ENCODE measurements at places on chromosomes 1 and 21.

GRCh38 chr1:2429780-2430591, 17.6 kb upstream of the PEX10 start:
- DNase-seq = no peak

GRCh38 chr21:45351061-45351460, 53.9 kb upstream of the COL18A1 start:
- DNase-seq = no peak

GRCh38 chr1:228793032-228793431, 57.8 kb downstream of the RHOU start:
- no peak for DNase-seq

- no peak for DNase-seq
Measured at GRCh38 chr1:177383715-177384114, 213.0 kb downstream of the BRINP2 start.

DNA sequence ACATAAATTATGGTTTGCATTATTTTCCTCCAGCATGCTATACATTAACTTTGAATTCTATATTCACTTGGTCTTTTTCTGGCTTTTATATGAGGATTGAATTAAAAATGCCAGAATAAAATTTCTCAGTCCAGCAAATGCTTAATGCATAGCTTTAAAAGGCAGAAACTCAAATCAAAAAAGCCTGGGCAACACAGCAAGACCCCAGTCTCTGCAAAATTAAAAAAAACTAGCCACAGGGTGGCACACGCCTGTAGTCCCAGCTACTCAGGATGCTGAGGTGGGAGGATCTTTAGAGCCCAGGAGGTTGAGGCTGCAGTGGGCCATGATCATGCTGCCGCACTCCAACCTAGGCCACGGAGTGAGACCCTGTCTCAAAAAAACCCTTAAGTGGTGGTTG, 19.8 kb downstream of the ATP1B1 start:
- no peak for DNase-seq

- no peak for DNase-seq
Measured at GRCh38 chr1:53396573-53397268, 62.5 kb upstream of the DMRTB1 start.

DNA sequence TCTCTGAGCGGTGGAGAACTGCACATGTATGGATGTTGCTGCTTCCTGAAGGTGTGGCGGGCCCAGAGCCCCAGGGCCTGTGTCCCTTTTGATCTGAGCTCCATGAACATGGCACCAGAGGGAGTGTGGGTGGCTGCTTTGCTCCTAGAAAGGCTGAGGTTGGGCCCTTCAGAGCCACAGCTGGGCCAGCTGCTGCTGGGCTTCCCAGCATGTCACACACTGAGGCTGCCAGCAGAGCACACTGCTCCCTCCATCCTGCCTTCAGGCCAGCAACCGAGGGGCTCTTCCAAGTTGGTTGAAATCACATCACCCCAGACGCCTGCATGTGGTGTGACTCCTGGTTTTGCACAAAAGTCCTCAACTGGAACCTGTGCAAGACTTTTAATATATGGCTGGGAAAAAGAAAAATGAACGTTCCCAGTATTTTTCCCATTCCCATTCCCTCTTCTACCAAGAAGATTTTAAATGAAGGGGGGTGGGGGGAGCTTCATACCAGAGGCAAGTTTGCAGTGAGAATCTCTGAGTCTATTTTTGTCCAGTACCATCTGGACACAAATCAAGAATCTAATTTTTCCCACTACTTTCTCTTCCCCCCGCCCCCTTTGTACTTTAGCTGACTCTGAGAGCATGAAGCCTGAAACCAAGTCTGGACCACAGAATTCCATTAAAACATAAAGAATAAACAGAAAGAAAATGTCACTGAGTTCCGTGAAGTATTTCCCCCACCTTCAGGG, 26.2 kb upstream of the NGF start:
- DNase-seq = no peak

GRCh38 chr1:4595341-4596225, 58.8 kb upstream of the AJAP1 start:
- no peak for DNase-seq

GRCh38 chr1:156711011-156711817, 5.8 kb upstream of the CRABP2 start:
- DNase-seq = no peak

DNA sequence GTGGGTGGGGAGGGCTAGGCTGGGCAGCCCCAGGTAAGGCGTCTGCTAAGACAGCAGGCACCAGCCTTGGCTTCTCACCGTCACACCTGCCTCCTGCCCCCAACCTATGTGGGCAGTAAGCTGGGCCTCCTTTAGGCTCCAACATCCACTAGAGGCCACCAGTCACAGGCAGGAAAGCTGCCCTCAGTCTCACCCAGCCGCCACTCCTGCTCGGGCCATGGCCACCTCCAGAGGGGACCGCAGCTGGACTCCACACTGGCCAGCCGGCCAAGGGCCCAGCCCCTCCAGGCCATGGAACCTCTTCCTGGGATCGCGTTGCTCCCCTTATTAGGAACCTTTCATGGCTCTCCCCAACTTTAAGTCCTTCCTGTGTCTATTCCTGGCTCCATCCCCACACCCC, 74.5 kb downstream of the MRPL37 start:
- DNase-seq = no peak

GRCh38 chr21:40652436-40652835, 194.5 kb downstream of the DSCAM start:
- no peak for DNase-seq

- DNase-seq = no peak
Measured at GRCh38 chr1:246724731-246725095, 504 bp downstream of the SCCPDH start.

DNA sequence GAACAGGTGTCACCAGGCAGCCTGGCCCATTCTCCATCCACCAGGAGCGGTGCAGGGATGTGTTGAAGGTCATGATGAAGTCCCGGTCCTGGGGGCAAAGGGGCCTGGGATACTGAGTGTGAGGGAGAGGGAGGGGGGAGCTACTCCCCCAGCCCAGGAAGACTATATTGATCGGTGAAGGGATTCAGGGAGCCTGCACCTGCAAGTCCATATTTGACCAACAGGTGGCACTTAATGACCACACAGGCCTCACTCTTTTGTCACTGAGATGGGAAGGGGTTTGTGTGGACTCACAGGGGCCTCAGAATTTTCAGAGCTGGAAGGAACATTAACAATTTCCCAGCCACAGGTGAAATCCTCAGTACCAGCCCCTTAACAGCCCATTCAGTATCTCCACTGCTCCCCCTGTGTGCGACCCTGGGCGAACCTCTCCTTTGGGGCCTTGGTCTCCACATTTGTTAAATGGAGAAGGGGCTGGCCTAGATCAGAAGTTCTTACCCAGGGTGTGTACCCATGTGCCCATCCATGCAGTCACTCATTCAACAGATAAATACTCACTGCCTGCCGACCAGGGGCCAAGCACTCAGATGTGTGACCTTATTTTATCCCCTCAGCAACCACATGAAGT, 55.6 kb downstream of the NKAIN1 start:
- no peak for DNase-seq

GRCh38 chr1:59638231-59638711, 176.5 kb upstream of the HOOK1 start:
- no peak for DNase-seq

GRCh38 chr1:215568299-215568692, 1.2 kb downstream of the KCTD3 start:
- DNase-seq = no peak

DNA sequence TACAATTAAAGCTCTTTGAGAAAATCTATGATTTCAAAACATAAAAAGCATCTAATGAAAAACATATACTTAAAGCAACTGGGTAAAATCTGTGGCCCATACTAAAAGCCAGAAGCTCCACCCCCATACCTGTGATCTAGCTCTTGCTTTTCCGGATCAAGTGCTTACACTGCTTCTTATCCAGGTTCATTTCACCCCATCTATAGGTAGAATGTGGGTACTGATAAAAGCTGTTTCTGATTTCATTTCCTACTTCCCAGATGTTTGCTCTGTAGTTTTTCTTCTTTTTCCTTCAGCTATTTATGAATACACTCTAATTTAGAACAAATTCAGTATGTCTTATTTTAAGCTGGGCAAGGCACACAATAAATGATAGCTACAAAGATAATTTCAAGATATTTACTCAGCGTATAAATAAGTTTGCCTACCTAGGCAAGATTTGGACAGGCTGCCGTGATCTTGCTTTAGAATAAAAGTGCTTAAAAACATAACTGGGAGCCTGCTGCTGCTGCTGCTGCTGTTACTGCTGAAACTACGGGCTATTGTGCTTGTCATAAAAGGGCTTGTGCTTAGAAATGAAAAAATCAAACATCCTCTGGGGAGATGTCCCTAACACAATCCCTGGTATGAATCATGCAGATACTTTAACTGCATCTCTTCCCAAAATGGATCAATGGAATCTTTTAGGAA, 2.1 kb downstream of the SIPA1L2 start:
- no peak for DNase-seq

GRCh38 chr1:114353262-114353661, 157.7 kb downstream of the TRIM33 start:
- no peak for DNase-seq

GRCh38 chr1:19055701-19056100, 99.2 kb upstream of the IFFO2 start:
- no peak for DNase-seq

DNA sequence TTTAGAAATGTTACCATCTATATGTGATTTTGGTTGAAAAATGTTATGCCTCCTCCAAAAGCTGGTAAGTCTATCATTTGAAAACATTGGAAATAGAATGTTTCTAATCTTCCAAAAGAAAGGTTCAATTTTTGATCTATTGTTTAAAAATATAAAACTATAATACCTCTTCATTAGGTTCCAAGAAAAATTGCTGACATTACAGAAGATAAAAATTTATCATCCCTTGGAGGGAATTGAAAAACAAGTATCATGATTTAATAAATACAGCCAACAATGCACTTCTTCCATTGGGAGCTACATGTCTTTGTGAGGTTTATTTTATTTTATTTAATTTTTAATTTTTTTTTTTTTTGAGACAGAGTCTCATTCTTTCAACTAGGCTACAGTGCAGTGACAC, 148.5 kb downstream of the PIK3R3 start:
- DNase-seq = no peak

DNA sequence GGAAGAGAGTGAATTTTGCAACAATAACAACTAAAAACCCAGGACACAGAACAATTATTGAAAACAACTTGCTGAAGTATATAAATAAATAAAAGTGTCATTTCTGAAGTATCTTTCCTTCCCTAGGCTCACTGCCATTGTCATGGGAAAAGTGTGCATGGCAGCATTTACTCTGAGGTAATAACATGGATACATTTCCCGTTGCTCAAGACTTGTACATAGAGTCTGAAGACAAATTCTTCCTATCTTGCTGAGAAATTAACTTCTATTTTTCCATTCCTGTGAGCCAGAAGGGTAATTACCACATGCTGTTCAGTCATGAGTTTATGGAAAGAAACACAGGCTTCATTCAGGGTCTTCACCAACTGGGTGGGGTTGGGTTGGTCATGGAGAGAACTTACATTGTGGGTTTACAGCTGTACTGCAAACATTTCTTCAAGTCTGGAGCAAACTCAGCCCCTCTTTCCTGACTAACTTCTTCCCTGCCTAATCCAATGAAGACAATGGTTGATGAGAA, 32.2 kb downstream of the ST6GALNAC3 start:
- no peak for DNase-seq
